ENCODE measurements at places on chromosomes 12 and 14.

DNA sequence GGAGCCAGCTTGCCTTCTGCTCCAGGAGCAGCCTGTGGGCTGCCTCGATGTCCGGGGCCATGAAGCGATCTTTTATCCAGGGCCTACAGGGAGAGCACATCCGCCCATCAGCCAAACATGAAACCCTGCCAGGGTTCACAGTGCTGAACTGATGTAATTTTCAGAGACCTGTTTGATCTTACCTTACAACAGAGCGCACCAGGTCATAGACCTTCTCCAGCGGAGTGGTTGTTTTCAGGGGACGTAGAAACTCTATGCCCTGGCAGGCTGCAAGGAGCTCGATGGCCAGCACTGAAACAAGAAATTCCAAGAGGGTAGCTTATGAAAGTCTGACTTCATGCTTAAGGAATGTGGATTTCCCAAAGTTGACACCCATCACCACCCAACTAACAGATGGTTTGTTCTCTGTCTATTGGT lies 19.7 kb downstream of the HAL start:
- no peak for DNase-seq

DNA sequence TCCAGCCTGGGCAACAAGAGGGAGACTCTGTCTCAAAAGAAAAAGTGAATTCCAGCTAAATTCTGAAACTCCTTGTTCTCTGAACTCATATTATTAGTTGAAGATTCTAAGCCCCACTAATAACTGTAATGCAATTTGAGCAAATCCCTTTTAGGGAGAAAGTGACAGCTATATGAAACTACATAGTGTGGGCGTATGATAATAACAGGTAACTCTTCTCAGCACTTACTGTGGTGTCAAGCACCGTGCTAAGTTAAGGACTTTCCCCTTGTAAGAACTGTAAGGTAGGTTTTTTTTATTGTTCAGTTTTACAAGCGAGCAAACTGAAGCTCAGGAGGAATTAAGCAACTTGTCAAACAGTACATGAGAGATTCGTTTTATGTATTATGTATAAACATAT lies 5.4 kb downstream of the ANKRD13A start:
- DNase-seq = no peak

- DNase-seq = no peak
Observed at GRCh38 chr12:27163048-27163715, 80.8 kb upstream of the C12orf71 start.

DNA sequence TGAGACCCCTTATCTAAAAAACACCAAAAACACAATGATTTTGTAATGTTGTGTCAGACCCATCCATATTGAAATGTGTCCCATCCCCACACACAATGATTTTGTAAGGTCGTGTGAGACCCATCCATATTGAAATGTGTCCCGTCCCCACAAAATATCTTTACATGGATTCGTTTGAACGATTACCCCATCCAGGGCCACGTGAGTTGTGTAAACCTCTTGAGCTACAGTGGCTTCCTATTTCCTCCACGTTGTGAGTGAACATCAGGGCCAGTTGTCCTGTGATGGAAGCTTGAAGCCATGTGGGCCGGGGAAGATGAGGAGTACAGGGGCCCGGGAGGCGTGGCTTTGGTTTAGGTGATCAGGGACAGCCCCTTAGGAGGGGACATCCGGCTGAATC lies 27.0 kb upstream of the ULK1 start:
- no peak for DNase-seq

- DNase-seq = no peak
Observed at GRCh38 chr12:53744751-53745150, 7.0 kb downstream of the CISTR start.

GRCh38 chr14:52901357-52901980 lies 49.4 kb downstream of the FERMT2 start:
- no peak for DNase-seq

GRCh38 chr12:65387396-65387795 lies 108.9 kb downstream of the MSRB3 start:
- DNase-seq = no peak

Data from globus pallidus (tissue), 1 donor.